IMR-90 (cell line): ENCODE measurements at places on chromosomes 11 and 22. TPM values are rescaled to one million over a fixed set of nuclear protein-coding genes. Genes with fewer than 3 reads are reported as not detected.

ABCC8 gene
- not detected in 2 replicates for total RNA-seq

DNA sequence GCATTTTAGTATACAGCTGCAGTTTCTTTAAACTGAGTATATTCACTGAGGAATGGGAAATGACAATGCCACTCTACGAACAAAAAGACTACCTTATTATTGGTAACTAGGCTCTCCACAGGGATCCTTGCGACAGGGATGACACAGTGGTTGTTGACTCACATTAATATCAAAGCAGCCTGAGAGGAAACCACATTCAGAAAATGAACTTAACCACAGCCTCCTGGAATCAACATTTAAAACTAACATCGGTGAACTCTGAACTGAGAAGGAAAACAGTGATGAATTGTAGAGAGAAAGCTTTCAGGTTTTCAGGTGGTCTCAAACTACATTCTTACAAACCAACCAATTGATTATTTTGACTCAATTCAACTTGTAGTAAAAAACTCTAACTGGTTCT lies 90.3 kb upstream of the MTMR2 start:
- H3K27ac ChIP-seq, result no peak overlapping the region
- no peaks in the 10 kb centered on the region for H3K27me3 ChIP-seq
- DNase-seq, result peak; percentile 61
- H3K36me3 ChIP-seq, result no peaks in the 10 kb centered on the region

GRCh38 chr11:31956310-31956709 lies 134.6 kb upstream of the RCN1 start:
- H3K27ac ChIP-seq, result no peak overlapping the region
- H3K27me3 ChIP-seq, result peaks cover 3% of the 10 kb centered on the region
- H3K4me3 ChIP-seq, result no peak overlapping the region
- peak; percentile 36 for DNase-seq
- no peaks in the 10 kb centered on the region for H3K4me1 ChIP-seq

DNA sequence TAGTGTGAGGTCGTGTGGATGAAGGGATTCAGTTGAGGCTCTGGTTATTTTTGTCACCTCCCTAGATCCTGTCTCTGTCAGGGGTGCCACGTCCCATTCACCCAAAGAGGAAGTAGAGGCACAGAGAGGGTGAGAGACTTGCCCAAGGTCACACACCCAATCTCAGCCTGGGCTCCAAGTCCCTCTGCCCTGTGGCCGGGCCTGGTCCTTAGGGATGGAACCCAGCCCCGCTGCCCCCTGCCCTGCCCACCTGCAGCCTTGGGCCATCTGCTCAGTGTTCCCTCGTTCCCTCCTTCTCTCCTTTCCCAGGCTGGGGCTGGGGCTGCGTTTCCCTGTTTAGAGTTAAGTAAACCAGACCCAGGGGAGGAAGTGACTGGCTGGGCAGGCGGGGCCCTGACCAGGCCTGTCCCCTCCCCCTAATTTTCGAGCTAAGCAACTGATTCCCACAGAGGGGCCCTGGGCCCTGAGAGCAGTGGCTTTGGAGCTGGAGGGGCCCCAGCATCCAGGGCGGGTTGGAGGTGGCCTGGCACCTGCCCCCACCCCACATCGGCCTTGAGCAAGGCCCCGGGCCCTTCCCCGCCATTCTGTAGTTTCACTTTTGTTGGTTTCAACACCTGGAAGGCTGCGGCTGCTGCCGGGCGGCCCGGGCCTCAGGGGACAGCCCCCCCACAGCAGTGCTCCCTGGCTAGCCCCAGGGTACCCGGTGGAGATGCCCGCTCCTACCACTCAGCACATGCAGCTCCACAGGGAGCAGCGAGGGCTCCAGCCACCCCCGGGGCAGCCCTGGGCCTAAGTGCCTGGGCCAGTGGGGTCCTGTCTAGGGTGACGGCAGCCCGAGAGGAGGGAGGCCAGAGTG lies 1.5 kb downstream of the TCIRG1 start:
- peak; percentile 73 for DNase-seq
- H3K36me3 ChIP-seq, result peaks cover 22% of the 10 kb centered on the region
- H3K4me3 ChIP-seq, result peak overlapping the region; percentile 74
- peaks cover 25% of the 10 kb centered on the region for H3K4me1 ChIP-seq

DNA sequence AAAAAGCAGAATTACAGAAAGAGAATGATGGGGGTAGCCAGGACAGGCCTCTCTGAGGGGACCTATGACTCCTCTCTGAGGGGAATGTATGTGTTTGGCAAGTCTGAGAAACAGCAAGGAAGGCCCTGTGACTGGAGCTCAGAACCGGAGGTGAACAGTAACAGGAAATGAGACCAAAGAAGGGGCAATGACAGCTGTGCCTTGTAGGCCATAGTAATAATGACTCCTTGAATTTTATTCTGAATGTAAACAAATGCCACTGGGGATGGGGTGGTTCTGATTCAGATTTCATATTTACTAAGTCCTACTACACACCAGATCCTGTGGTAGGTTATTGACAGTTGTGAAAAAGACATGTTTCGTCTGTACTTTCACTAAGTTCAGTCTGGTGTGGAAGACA lies 52.8 kb upstream of the APOA1 start:
- H3K27ac ChIP-seq, result no peak overlapping the region
- H3K4me1 ChIP-seq, result peaks cover 9% of the 10 kb centered on the region
- no peak overlapping the region for H3K4me3 ChIP-seq
- DNase-seq, result peak; percentile 60

CTSD gene
- total RNA-seq, result 38.3 and 39.8 TPM in 2 replicates

MRGPRX3 gene
- not detected in 2 replicates for total RNA-seq

UBE4A gene
- 69.7 and 71.1 TPM in 2 replicates for total RNA-seq

GRCh38 chr11:10164621-10165020 lies 129.4 kb downstream of the SBF2 start:
- peak; percentile 4 for DNase-seq
- peaks cover 3% of the 10 kb centered on the region for H3K4me1 ChIP-seq
- H3K4me3 ChIP-seq, result no peak overlapping the region
- H3K27me3 ChIP-seq, result no peaks in the 10 kb centered on the region
- no peak overlapping the region for H3K27ac ChIP-seq

DNA sequence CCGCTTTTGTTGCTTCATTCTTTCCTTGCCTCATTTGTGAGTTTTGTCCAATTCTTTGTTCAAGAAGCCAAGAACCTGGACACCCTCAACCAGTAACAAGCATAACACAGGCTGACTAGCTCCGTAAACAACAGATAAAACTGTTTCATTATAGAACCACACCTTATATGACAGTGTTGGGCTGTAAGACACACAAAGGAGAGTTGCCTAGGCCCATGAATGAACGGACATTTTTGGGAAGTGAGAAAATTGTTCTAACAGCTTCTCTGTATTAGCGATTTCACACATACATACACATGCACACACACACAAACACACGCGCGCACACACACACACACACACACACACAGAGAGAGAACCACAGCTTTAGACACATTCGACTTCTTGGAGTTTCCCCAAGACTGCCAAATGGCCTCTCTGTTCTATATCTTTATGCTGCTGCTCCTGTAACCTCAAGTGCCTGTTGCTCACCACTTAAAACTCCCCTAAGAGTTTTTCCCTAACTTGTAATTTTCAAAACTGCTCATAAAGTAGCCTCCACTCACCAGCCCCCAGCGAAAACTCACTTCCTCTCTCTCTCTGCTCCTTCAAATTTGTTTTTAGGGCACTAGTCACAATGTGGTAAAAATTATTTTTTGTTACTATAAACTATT lies 35.9 kb downstream of the CTSC start:
- H3K4me3 ChIP-seq, result no peak overlapping the region
- DNase-seq, result peak; percentile 39
- H3K27ac ChIP-seq, result no peak overlapping the region
- peaks cover 33% of the 10 kb centered on the region for H3K36me3 ChIP-seq
- H3K27me3 ChIP-seq, result no peaks in the 10 kb centered on the region
- no peaks in the 10 kb centered on the region; the same call in 1 of the 2 replicates for H3K4me1 ChIP-seq

- peaks cover 10% of the 10 kb centered on the region for H3K4me1 ChIP-seq
- no peaks in the 10 kb centered on the region for H3K27me3 ChIP-seq
- no peak overlapping the region for H3K4me3 ChIP-seq
- peak; percentile 97 for DNase-seq
- peak overlapping the region; percentile 61; the same call in 1 of the 2 replicates for H3K27ac ChIP-seq
These were observed 33.4 kb downstream of the ARFGAP2 start for GRCh38 chr11:47143322-47143721.

GRCh38 chr22:42686756-42687491 lies 33.7 kb downstream of the A4GALT start:
- peaks cover 6% of the 10 kb centered on the region; the same call in 1 of the 2 replicates for H3K36me3 ChIP-seq
- no peak overlapping the region for H3K4me3 ChIP-seq
- no peaks in the 10 kb centered on the region for H3K27me3 ChIP-seq
- peaks cover 34% of the 10 kb centered on the region for H3K4me1 ChIP-seq
- DNase-seq, result no peak

GRCh38 chr22:16658068-16658467 lies 65.5 kb upstream of the CCT8L2 start:
- no peak overlapping the region for H3K27ac ChIP-seq
- no peaks in the 10 kb centered on the region for H3K27me3 ChIP-seq
- H3K4me1 ChIP-seq, result no peaks in the 10 kb centered on the region
- no peak for DNase-seq
- no peaks in the 10 kb centered on the region for H3K36me3 ChIP-seq

- H3K36me3 ChIP-seq, result no peaks in the 10 kb centered on the region
- H3K27me3 ChIP-seq, result no peaks in the 10 kb centered on the region
- H3K4me1 ChIP-seq, result no peaks in the 10 kb centered on the region; the same call in 1 of the 2 replicates
- no peak overlapping the region for H3K27ac ChIP-seq
- no peak for DNase-seq
These were observed 13.1 kb downstream of the TMPRSS5 start for GRCh38 chr11:113693030-113693429.

DNA sequence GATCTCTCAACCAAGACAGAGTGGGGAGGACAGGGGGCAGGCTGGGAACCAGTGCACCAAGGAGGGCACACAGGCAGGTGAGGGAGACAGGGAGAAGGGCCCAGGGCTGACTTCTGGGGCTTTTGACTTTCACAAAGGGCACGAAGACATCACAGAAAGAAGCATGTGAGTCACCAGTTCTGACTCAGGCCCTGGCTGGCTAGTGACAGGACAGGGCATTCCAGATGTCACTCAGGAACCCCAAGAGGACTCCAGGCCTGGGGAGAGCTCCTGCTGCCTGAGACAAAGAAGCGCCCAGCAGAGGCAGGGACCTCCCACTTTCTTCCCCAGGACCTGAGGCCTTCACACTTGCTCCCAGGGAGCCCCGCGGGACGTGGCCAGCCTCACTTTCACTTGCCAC lies 497.2 kb downstream of the BUD13 start:
- H3K4me3 ChIP-seq, result no peak overlapping the region
- DNase-seq, result no peak
- no peaks in the 10 kb centered on the region for H3K4me1 ChIP-seq
- no peak overlapping the region for H3K27ac ChIP-seq
- no peaks in the 10 kb centered on the region for H3K36me3 ChIP-seq

PANX2 gene
- under 0.01 and 0.18 TPM in 2 replicates for total RNA-seq

GRCh38 chr11:116774661-116775060 lies 1.9 kb upstream of the BUD13 start:
- peaks cover 14% of the 10 kb centered on the region for H3K36me3 ChIP-seq
- H3K27ac ChIP-seq, result no peak overlapping the region
- peaks cover 5% of the 10 kb centered on the region for H3K4me1 ChIP-seq
- H3K27me3 ChIP-seq, result no peaks in the 10 kb centered on the region
- H3K4me3 ChIP-seq, result no peak overlapping the region
- no peak for DNase-seq

ACER3 gene
- 10.0 and 10.3 TPM in 2 replicates for total RNA-seq

GRCh38 chr11:122743949-122744348 lies 88.4 kb downstream of the UBASH3B start:
- H3K4me1 ChIP-seq, result peaks cover 32% of the 10 kb centered on the region
- H3K4me3 ChIP-seq, result no peak overlapping the region
- H3K36me3 ChIP-seq, result no peaks in the 10 kb centered on the region

CDCA5 gene
- 9.1 and 10.0 TPM in 2 replicates for total RNA-seq

DNA sequence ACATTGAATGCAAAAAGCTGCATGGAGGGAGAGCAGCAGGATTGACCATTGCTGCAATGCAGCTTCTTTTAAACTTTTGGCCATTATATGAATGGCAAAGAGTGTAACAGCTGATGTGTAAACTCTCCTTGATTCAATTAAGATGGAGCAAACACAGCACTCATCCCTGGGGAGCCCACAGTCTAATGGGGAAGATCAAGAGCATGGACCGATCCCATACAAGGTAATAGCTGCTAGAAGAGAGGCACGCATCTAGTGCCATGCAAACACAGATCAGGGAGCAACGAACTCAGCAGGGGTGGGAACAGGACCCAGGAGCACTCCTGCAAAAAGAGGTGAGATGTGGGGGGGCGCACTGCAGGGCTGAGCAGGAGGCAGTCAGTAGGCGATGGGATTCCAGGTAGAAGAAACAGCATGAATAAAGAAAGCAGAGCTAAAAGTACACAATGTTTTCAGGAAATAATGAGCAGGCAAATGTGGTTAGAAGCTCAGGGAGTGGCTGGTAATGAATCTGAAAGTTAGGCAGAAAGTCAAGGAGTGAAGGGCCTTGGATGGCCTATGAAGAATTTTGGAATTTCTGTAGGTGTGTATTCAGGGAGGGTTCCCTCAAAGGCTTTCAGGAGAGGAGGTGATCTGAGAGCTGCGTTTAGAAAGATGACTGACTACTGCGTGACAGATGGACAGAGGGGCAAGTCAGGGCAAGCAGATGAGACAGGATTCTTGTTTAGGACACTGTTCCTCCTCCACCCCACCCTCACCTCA lies 17.2 kb upstream of the BMAL1 start:
- H3K36me3 ChIP-seq, result no peaks in the 10 kb centered on the region

- peaks cover 2% of the 10 kb centered on the region; the same call in 1 of the 2 replicates for H3K4me1 ChIP-seq
- no peaks in the 10 kb centered on the region for H3K36me3 ChIP-seq
- peaks cover 3% of the 10 kb centered on the region; the same call in 1 of the 2 replicates for H3K27me3 ChIP-seq
- H3K4me3 ChIP-seq, result no peak overlapping the region
- no peak for DNase-seq
These were observed 26.2 kb upstream of the CLDN5 start for GRCh38 chr22:19550382-19550781.

GRCh38 chr22:32545801-32546200 lies 71.2 kb downstream of the FBXO7 start:
- H3K4me1 ChIP-seq, result peaks cover 21% of the 10 kb centered on the region
- H3K36me3 ChIP-seq, result no peaks in the 10 kb centered on the region
- H3K4me3 ChIP-seq, result no peak overlapping the region
